WTC11 (cell line): ENCODE measurements at places on chromosomes 7 and 10. TPM values are rescaled to one million over a fixed set of nuclear protein-coding genes. Genes with fewer than 3 reads are reported as not detected.

The PDE6C gene
- not detected in 3 replicates for total RNA-seq

The CC2D2B gene
- 0.20 to 0.32 TPM (median 0.25 TPM) in 3 replicates for total RNA-seq

The ACHE gene
- total RNA-seq, result 6.4 to 7.7 TPM (median 6.6 TPM) in 3 replicates

The SBDS gene
- 22.9 to 25.5 TPM (median 24.5 TPM) in 3 replicates for total RNA-seq

The FEZF1 gene
- 11.1 to 20.0 TPM (median 11.6 TPM) in 3 replicates for total RNA-seq

The LRRN3 gene
- total RNA-seq, result 0.16 to 0.70 TPM (median 0.34 TPM) in 3 replicates

The PPP1R17 gene
- 1.5 to 2.6 TPM (median 1.6 TPM) in 3 replicates for total RNA-seq
